ENCODE measurements at places on chromosomes 7 and 10.

GRCh38 chr10:132196178-132197113 is 9.7 kb downstream of the DPYSL4 start:
- no peak for DNase-seq

- no peak for DNase-seq
Observed at GRCh38 chr7:34191771-34192479, 286.6 kb downstream of the BMPER start.

- no peak for DNase-seq
Observed at GRCh38 chr7:118233799-118234198, 9.3 kb downstream of the ANKRD7 start.

DNA sequence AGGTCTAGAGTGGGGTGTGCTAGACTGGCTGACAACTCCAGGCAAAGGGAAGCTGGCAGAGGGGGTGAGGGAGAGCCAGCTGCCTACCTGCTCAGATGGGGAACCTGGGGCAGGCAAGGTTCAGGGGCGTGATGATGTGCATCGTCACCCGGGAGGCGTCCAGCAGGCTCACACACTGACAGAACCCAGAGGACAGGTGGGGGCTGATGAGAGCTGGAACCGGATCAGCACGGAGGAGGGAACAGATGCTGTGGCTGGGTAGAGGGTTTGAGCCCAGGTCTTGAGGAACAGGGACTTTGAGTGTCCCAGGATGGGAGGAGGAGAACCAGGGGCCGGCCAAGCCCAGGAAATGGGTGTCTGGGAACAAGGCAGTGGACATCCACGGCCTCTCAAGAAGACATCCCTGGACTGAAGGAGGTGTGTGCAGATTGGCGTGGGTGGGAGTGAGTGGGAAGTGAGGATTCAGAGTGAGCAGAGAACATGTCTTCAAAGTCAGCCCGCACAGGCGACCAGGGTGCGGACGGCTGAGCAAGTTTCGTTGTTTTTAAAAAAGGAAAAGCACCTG is 3.9 kb downstream of the RASGEF1A start:
- no peak for DNase-seq

GRCh38 chr10:15735763-15736162 is 16.0 kb upstream of the ITGA8 start:
- DNase-seq, result no peak

- peak; percentile 7 for DNase-seq
Observed at GRCh38 chr10:42753507-42754154, 29.0 kb upstream of the BMS1 start.

GRCh38 chr7:20213378-20213777 is 3.8 kb downstream of the MACC1 start:
- no peak for DNase-seq

GRCh38 chr10:17214971-17215781 is 12.9 kb upstream of the VIM start:
- DNase-seq, result peak; percentile 60

DNA sequence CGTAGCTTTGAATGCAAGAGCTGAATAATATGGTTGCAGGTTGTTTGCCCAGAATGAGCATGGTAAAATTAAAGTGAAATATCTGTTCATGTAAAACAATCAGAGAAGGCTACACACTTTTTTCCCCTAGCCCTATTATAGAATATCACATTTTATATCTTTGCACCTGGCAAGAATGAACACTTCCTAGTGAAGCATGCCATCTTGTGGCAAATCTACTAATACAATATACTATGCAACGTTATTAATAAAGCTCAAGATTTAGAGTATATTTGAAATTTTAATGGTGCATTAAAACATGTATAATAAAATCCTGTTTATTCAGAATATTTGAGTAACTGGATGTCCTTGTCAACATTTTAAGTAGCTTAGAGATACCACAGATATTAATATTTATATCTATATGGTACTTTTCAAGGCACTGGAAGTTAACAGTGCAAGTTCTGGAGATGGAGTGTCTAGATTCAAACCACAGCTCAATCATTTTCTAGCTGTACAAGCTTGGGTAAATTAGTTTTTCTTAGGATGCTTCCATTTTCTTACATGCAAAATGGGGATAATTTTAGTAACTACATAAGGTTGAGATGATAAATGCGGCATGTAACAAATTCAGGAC is 643.1 kb upstream of the SEMA3D start:
- peak; percentile 8 for DNase-seq

GRCh38 chr10:17506856-17507471 is 52.6 kb upstream of the ST8SIA6 start:
- no peak for DNase-seq

GRCh38 chr10:43402880-43403452 is 6.0 kb downstream of the HNRNPF start:
- DNase-seq, result no peak

DNA sequence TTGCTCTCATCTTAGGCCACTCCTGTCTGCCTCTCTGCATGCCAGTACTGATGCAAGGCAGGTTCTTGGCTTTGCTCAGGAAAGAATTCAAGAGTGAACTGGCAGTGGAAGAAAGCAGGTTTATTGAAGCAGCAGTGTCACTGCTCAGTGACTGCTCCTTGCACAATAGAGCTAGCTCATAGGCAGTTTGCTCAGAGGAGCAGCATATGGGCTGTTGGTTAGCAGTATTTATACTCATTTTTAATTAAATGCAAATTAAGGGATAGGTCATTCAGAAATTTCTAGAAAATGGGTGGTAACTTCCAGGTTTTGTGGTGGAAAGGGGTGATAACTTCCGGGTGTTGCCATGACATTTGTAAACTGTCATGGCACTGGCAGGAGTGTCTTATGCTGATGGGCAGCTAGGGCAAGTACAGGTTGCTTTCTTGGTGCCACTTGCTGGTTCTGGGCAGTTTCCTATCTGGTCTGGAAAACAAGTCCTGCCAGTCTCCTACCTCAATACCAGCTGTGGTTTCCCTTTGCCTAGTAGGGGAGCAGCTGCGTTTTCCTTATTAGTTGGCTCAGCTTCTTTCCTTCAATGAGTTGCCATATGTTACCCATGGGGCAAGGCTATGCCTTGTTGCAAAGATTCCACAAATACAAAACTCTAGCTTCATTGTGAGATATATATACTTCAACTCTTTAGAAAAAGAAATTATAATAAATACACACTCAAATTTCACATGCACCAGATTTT is 64.8 kb upstream of the CALD1 start:
- no peak for DNase-seq

- DNase-seq, result no peak
Observed at GRCh38 chr7:135160098-135160857, 10.2 kb downstream of the CYREN start.

DNA sequence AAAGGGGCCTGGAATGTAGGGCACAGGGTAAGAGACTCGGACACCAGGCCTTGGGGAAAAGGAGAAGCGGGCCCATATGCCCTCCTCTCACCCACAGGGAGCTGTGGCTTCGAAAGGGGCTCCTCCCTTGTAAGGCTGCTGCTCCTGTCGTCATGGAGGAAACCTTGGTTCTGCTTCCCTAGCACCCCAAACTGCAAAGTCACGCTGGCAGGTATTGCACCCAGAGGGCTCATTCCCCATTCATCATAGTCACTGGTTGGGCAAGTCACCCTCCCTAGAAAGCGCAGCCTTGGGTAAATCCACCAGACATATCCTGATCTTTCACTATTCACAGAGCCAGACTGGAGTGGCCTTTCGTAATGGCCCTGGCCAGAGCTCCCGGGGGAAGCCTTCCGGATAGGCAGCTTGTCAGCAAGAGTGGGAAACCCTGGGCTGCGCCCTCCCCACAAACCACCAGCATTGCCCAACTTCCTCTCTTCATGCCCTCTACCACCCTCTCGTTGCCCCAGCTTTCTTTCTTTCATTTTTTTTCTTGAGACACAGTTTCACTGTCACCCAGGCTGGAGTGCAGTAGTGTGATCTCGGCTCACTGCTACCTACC is 121.0 kb downstream of the HIP1 start:
- DNase-seq, result no peak

GRCh38 chr7:128352153-128352537 is 8.4 kb upstream of the RBM28 start:
- no peak for DNase-seq

- no peak for DNase-seq
Observed at GRCh38 chr7:154541606-154542005, 461.3 kb downstream of the PAXIP1 start.

GRCh38 chr10:114489521-114490310 is 85.4 kb upstream of the AFAP1L2 start:
- no peak for DNase-seq

DNA sequence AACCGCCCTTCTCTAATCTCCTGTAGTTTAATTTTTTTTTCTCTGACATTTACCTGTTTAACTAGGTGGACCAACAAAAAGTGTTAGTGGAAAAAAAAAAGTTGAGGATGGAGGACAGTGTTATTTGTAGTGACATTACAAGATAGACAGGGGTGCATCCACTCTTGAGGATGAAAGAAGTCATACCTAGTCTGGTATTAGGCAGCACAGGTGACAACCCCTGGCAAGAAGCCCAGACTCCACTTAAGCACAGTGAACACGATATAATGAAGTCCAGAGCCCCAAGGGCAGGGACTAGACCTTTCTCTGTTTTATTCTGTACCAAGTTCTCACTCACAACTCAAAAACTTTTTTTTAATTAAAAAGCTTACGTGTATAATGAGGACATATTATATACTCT is 268.4 kb downstream of the GPR37 start:
- DNase-seq, result no peak

DNA sequence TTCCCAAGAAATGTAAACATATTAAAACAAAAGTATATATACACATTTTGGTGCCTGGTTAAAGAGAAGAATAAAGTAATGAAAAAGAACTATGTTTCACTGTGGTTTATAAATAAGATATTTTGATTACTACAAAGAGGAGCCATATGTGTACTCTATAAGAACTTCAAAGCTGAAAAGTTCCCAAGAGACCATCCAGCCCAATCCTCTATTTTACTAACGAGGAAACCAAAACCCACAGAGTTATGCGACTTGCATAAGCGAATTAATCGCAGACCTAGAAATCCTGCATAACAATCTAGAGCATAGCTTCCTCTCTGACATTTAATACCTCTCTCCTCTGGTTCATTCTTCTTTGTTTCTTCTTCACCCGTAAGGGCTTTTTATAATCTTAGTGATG is 937.1 kb downstream of the CNTNAP2 start:
- no peak for DNase-seq

DNA sequence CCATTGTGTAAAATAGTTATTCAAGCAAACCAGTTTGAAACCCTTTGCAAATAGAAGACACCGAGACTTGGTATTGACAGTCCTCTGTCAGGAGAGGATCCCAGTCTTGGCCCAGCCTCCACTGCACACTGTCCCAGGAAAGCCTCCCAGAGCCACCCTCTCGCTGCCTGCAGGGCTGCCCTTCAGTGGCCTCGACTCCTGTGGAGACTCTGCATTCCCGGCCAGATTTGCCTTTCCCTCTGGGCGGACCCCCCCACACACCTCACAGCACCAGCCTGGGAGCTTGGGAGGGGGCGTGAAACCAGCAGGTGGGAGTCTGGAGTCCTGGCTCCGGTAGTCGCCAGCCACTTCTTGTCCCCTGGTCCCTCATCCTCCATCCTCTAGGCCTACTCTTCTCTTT is 48.7 kb downstream of the GRK5 start:
- DNase-seq, result no peak

- DNase-seq, result no peak
Observed at GRCh38 chr10:4696186-4696585, 129.8 kb upstream of the AKR1E2 start.

- DNase-seq, result no peak
Observed at GRCh38 chr10:102769375-102770107, 25.8 kb downstream of the WBP1L start.

- DNase-seq, result no peak
Observed at GRCh38 chr10:110841767-110842267, 29.9 kb upstream of the PDCD4 start.

DNA sequence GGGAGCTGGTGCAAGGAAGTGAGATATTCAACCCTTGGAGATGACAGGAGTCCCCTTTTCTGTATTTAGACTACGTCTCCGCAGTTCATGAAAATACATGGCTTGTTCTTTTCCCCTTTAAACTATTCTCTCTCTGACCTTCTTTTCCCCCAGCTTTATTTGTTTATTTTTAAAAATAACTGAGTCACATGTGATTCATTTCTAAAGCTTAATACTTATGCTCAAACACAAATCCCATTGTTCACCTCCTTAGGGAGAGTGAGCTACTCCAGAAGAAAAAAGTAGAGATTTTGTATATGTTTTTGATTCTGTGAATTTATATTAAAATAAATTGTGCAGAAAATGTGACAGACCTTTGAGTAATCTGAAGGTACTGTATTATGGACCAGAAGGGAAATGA is 35.9 kb upstream of the FZD1 start:
- DNase-seq, result no peak

DNA sequence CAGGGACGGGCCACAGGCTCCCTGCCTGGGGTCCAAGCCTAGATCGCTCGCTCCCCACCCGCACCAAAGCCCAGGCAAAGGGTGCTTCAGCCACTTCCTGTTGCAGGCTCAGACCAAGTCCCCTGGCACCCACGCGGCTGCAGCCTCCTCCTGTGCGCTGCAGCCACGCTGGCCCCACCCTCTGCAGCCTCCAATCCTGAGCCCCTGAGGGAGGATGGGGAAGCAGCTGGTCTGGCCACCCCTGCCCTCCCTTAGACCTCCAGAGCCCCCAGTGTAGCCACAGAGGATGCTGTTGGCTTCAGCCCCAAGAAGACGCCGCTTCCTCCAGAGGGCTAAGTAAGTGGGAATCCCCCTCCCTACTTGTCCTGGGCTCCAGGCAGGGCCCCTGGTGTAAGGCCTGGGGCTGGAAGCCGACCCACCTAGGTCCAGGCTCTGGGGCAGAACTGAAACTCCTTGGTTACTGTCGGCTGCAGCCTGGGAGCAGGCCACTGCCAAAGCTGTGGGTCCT is 9.4 kb downstream of the LIMK1 start:
- DNase-seq, result peak; percentile 27

GRCh38 chr7:2046581-2047565 is 185.9 kb downstream of the MAD1L1 start:
- no peak for DNase-seq

- DNase-seq, result no peak
Observed at GRCh38 chr10:102220612-102221011, 5.5 kb upstream of the ELOVL3 start.

DNA sequence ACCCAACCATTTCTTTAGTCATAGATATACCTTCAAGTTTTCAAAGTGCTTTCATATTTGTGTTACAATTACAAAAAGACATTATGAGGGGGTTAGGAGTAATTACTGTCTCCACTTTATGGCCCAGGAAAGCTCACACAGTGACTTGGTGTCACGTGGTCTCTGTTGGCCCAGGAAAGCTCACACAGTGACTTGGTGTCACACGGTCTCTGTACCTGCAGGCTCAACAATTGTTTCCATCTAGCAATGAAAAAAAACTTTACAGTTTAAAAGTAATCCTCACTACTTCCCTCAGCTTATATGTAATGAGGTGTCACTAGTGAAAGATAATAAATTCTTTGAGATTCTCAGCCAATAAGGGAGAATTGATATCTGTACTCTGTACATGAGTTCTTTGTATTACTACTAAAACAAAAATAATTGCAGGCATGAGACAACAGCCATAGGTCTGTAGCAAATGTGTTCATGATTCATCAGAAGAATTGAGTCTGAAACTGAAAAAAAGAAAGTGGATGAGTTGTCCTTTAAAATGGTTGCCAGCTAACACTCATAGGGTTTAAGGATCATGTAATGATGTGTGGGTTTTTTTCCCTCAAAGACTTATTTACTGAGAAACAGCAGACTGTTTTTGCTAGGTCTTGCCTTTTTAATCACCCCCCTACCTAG is 10.9 kb downstream of the OGDH start:
- peak; percentile 71 for DNase-seq
